ENCODE measurements at places on chromosomes 11 and 22.

- DNase-seq = peak; percentile 58
These were observed 704 bp upstream of the CFL1 start for GRCh38 chr11:65858681-65859087.

- DNase-seq = no peak
These were observed 10.9 kb downstream of the MICAL3 start for GRCh38 chr22:18013436-18013835.

DNA sequence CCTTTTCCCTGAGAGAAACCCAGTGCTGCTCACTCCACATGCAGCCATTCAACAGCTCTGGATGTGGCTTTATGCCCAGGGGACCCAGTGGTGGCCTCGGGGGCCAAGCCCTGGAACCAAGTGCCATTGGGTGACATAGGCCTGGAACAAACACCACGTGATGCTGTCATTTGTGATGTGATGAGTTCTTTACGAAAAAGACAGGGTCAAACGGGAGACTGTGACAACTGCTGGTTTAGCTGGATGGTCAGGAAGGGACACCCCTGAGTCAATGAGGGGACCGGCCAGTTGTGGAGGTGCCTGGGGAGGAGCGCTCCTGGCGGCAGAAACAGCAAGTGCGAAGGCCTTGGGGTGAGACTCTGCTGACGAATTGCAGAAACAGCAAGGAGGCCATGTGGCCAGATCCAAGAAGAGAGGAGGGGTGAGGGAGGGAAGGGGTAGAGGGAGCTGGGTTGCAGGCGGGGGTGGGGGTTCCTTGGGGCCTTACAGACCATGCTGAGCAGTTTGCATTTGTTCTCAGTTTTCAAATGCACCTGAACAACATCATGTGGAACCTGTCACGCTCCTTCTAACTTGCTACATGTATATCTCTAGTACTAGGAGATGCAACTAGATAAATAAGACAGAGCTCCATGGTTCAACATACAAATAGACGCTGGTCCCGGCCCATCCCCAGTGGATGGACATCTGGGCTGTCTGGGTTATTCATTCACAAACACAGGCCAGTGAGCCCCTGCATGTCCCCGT, 56.1 kb downstream of the IGLL5 start:
- DNase-seq = no peak

DNA sequence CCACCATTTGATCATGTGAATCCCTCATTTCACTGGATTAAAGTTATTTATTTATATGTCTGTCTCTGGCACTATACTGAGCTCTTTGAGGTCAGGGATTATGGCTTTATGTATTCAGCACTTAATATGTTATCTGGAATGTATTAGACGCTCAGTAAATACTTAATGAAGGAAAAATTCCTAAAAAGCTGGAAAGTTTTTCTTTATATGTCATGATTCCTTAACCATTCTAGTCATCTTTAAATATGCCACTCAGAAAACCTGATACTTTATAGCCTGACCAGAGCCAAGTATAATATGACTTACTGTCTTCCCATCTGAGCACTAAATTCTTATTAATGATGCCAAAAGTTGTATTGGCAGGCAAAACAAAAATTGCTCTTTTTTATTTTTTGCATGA, 27.1 kb downstream of the RNF169 start:
- DNase-seq = no peak

DNA sequence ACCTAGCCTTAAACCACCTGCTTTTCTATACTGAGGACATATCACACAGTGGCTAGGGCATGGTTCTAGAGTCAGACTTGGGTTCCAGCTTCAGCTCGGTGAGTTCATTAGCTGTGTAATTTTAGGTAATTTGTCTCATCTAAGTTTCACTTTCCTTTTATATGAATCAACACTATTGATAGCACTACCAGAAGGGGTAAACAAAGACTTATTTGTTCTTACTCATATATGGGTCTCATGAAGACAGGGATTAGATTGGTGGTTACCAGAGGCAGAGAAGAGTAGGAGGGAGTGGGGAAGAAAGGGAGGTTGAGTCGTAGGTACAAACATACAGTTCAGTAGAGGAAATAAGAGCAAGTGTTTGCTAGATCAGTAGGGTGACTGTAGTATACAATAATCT, 924.7 kb downstream of the OPCML start:
- peak; percentile 5 for DNase-seq

- no peak for DNase-seq
These were observed 69.2 kb downstream of the FANCF start for GRCh38 chr11:22556381-22556780.

- DNase-seq = no peak
These were observed 1.8 kb upstream of the EPS8L2 start for GRCh38 chr11:704228-704674.

- no peak for DNase-seq
These were observed 10.8 kb downstream of the TP53I11 start for GRCh38 chr11:44939673-44940395.

DNA sequence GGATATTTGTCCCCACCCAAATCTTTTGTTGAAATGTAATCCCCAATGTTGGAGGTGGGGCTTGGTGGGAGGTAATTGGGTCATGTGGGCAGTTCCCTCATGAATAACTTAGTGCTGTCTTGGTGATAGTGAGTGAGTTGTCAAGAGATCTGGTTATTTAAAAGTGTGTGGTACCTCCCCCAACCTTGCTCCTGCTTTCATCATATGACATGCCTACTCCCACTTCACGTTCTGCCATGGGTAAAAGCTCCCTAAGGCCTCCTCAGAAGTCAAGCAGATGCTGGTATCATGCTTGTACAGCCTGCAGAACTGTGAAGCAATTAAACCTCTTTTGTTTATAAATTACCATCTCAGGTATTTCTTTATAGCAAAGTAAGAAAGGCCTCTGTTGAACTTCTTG, 30.6 kb downstream of the AAMDC start:
- DNase-seq = no peak

DNA sequence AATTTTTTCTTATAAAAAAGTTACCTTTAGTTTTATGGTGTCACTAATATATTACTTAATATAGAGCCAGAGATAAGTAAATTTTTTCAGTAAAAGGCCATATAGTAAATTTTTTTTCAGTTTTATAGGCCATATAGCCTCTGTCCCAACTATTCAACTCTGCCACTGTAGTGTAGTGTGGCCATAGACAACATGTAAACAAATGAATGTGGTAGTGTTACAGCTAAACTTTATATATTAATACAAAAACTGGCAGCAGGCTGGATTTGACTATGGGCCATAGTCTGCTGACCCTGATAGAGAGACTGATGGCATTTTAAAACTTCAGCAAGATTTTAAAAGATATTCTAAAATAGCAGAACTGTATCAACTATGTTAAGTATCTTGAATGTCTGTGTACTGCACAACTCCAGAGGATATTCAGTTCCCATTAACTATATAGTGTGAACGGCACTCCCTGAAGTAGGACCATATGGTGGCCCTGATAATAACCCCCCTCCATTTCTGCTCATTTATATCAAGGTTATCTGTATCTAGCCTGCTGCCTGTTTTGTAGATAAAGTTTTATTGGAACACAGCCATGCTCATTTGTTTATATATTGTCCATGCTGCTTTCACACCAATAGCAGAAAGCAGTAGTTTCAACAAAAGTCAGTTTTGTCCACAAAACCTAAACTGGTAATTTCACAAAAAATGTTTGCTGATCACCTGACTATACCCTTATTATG, 71.6 kb downstream of the PRMT3 start:
- no peak for DNase-seq

DNA sequence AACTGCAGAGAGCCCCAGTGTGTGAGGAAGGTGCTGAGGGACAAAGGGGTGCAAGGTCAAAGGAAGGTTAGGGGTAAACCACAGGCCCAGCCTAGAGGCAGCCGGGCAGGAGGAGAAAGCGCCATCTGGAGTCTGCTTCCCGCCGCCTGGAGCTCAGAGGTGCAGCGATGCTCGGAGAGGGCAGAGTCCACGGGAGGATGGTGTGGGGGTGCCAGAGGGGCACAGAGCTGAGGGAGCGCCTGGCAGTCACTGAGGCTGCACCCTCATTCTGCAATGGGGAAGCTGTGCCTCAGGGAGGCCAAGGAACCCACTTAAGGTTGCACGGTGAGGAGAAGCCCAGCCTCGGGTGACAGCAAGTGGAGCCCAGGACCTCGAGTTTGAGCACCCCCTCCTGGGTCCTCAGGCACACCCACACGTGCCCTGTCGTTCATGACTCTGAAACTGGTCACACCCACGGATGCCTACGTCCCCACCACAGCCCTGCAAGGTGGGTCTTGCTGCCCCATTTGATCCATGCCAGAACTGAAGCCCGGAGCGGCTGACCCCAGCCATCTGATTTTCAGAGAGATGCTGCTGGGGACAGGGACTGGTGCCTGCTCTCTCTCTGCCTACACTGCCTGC, 1.6 kb downstream of the IL2RB start:
- no peak for DNase-seq

GRCh38 chr11:76355172-76355571, 25.8 kb downstream of the THAP12 start:
- no peak for DNase-seq

DNA sequence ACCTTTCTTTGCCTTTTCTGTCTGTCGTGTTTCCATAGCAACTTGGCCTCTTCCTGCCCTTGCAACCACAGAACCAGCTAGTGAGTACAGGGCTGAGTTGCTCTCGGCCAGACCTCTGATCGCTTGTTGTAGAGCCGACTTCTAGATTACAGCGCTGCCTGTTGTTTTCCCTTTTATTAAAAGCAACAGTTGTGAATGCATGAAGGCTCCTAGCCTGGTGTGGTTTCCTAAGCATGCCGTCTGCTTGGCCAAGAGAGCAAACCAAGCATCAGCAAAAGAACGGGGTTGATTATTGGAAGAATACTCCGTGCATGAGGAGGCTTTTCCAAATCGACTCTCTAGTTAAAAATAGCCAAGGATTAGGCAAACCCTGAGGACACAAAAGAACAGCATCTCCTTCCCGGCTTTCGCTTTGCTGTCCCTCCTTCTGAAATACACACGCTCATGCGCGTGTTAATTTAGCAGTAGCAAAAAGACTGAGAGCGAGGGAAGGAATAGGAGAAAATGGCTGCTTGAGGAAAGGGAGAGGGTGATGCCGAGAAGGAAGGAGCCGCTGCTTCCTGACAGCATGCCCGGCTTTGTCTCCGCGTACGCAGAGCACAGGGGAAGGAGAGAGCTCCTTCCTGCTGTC, 71.5 kb upstream of the TTC12 start:
- DNase-seq = no peak

GRCh38 chr11:35182317-35182939, 43.5 kb downstream of the CD44 start:
- DNase-seq = no peak

DNA sequence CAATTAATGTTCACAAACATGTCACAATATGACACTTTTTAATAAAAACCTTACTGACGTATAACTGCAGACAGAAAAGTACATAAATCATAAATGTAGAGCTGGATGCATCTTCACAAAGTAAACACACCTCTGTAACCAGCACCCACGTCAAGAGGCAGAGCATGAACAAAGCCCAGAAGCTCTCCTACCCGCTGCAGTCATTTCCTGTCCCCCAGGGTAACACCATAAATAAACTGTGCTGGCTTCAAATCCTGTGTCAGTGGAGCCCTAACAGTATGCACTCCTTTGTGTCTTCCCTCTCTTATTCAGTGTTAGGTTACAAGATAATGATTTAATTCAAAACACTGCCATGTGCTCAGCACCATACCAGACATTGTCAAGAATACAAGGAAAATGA, 5.7 kb downstream of the SYT13 start:
- no peak for DNase-seq

DNA sequence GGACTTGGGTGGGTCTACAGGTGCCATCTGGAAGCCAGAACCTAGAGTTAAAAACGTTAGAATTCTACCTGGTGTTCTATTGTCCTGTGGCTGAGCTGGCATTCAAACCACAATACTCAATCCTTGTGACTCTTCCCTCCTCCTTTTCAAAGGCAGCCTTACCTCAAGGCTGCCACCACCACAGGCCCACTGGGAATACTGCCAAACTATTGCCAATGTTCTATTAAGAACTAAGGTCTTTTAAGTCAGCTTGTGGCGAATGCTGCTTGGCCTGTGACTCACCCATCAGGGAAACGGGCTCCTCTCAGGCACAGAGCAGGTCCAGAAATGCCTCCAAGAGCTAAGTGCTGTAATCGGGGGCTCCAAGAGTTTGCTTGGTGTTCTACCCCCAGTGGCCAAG, 1008.4 kb downstream of the JRKL start:
- peak; percentile 13 for DNase-seq

DNA sequence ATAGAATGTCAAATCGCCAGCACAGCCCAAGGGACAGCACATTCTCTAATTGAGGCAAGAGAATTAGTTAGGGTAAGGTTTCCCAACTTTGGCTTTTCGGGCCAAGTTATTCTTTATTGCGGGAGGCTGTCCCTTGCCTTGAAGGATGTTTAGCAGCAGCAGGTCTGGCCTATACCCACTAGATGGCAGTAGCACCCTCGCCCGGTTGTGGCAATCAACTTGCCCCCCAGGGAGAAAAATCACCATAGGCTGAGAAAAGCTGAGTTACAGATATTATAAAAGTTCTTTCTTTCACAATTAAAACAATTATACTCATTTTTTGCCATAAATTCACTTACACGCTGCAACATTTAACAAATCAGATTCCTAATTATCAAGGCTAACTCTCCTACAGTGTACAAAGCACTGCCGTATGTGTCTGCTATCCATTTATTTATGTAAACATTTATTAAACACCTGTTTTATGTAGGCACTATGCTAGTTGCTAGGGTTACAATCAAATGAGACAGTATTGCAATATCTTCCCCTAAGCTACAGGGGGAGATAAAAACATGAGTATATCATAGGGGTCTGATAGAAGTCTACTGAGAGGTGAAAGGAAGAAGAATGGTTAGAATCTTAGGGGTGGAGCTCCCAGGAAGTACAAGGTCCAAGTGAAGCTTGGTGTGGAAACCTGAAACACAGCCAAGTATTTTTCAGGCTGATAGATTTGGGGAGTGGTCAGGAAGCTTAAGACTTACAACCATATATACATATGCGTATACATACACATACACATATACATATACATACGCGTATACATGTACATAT, 452.3 kb downstream of the RAB38 start:
- peak; percentile 16 for DNase-seq

DNA sequence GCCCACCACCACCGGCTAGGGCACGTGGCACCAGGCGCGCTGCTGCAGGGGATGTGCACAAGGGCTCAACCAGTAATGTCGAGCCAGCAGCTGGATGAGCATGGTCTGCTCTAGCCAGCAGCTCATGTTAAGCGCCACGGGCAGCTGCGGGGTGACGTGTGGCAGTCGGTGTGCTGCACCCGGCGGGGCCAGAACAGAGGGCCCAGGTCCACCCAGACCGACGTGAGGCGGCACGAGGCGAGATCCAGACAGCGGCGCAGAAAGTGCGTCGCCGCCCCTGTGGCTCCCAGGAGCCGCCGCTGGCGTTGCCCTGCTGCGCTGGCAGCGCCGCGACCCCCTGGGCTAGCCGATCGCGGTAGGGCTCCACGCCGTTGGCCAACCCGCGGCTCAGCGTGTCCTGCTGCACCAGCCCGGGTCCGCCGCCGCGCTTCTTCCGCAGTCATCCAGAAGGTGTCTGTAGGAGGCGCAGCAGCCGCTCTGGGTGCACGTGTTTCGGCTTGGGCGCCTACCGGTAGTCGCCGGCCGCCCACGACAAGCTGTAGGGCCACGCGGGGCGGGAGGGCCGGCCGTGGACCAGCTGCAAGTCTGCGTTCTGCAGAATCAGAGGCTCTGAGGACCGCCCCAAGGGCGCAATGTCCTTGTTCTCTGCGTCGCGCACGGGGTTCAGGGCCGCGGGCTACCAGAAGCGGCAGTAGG, 4.6 kb upstream of the GALR3 start:
- no peak for DNase-seq

All from SW480 (cell line).